ENCODE measurements at places on chromosomes 13 and 19.

DNA sequence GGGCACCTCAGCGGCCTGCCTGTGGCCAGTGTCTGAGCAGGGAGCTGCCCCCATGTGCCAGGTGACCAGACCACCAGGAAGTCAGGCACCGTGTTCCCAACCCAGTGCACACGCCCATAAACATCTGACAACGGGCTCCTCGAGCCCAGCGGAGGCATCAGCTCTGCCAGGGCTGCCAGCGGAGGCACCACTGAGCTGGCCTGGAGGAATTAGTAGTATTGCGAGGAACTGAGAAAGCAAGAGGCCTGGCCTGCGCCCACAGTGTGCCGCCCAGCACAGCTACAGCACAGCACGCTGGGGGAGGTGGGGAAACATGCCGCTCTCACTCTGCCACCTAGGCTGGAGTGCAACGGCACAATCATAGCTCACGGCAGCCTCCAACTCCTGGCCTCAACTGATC, 44.6 kb downstream of the ANKRD27 start:
- no peak for DNase-seq
- no peak overlapping the region for H3K27ac ChIP-seq
- no peak overlapping the region for H3K4me3 ChIP-seq
- H3K4me1 ChIP-seq = no peaks in the 10 kb centered on the region

DNA sequence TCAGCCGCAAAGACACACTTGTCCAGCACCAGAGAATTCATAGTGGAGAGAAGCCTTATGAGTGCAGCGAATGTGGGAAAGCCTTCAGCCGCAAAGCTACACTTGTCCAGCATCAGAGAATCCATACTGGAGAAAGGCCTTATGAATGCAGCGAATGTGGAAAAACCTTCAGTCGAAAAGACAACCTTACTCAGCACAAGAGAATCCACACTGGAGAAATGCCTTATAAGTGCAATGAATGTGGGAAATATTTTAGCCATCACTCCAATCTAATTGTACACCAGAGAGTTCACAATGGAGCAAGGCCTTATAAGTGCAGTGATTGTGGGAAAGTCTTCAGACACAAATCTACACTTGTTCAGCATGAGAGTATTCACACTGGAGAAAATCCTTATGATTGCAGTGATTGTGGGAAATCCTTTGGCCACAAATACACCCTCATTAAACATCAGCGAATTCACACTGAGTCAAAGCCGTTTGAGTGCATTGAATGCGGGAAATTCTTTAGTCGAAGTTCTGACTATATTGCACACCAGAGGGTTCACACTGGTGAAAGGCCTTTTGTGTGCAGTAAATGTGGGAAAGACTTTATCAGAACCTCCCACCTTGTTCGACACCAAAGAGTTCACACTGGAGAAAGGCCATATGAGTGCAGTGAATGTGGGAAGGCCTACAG, 6.8 kb downstream of the ZNF134 start:
- H3K4me3 ChIP-seq = no peak overlapping the region
- H3K36me3 ChIP-seq = peaks cover 84% of the 10 kb centered on the region
- H3K27ac ChIP-seq = no peak overlapping the region
- no peak for DNase-seq
- no peaks in the 10 kb centered on the region for H3K4me1 ChIP-seq

- H3K36me3 ChIP-seq = no peaks in the 10 kb centered on the region
- no peaks in the 10 kb centered on the region for H3K4me1 ChIP-seq
- DNase-seq = no peak
- peaks cover 3% of the 10 kb centered on the region for H3K27me3 ChIP-seq
These were observed 80.8 kb upstream of the ZNF507 start for GRCh38 chr19:32264568-32264967.

GRCh38 chr19:2604747-2605329, 97.7 kb downstream of the GNG7 start:
- no peak for DNase-seq
- no peak overlapping the region for H3K27ac ChIP-seq
- H3K4me1 ChIP-seq = peaks cover 19% of the 10 kb centered on the region
- no peak overlapping the region for H3K4me3 ChIP-seq
- H3K36me3 ChIP-seq = peaks cover 2% of the 10 kb centered on the region

DNA sequence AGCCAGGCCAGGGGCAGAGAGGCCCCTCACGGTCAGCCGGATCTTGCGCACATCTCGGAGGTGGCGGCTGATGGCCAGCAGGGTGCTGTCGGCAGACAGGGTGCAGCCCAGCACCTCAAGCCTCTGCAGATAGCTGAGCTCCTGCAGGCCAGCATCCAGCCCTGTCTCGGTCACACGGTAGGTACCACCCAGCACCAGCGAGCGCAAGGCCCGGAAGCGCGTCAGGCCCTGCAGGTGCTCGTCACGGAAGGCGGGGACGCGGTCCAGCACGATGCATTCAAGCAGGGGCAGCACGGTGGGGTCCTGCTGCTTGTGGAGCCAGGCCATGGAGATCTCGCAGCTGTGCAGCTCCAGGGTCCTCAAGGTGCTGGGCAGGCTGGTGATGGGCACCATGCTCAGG, 7.7 kb downstream of the FBXL12 start:
- H3K27me3 ChIP-seq = no peaks in the 10 kb centered on the region
- no peak for DNase-seq
- peaks cover 3% of the 10 kb centered on the region for H3K4me1 ChIP-seq
- peaks cover 37% of the 10 kb centered on the region for H3K36me3 ChIP-seq
- no peak overlapping the region for H3K4me3 ChIP-seq

GRCh38 chr19:29247471-29247870, 34.5 kb upstream of the UQCRFS1 start:
- peaks cover 8% of the 10 kb centered on the region for H3K27me3 ChIP-seq
- H3K27ac ChIP-seq = no peak overlapping the region
- no peak overlapping the region for H3K4me3 ChIP-seq
- no peak for DNase-seq

DNA sequence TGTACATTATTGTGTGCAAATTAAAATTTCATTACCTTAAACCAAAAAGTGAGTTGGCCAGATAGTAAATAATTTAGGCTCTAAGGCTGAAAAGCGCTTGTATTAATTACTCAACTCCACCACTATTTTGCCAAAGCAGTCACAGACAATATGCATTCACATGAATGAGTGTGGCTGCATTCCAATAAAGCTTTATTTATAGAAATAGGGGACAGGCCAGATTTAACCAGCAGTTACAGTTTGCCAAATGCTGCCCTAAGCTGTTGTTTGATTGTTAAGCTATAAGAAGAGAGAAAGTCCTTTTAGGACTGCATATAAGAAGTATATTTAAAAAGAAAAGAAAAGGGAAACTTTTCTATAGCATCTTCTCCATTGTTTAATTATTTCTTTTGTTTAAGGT, 342.6 kb downstream of the ITGBL1 start:
- DNase-seq = no peak
- H3K36me3 ChIP-seq = no peaks in the 10 kb centered on the region
- no peaks in the 10 kb centered on the region for H3K4me1 ChIP-seq
- H3K27me3 ChIP-seq = no peaks in the 10 kb centered on the region
- no peak overlapping the region for H3K27ac ChIP-seq

- no peaks in the 10 kb centered on the region for H3K27me3 ChIP-seq
- peaks cover 52% of the 10 kb centered on the region for H3K36me3 ChIP-seq
- DNase-seq = no peak
- peak overlapping the region; percentile 83 for H3K4me3 ChIP-seq
- peak overlapping the region; percentile 90 for H3K27ac ChIP-seq
These were observed 2.0 kb downstream of the UHRF1 start for GRCh38 chr19:4911314-4911713.

DNA sequence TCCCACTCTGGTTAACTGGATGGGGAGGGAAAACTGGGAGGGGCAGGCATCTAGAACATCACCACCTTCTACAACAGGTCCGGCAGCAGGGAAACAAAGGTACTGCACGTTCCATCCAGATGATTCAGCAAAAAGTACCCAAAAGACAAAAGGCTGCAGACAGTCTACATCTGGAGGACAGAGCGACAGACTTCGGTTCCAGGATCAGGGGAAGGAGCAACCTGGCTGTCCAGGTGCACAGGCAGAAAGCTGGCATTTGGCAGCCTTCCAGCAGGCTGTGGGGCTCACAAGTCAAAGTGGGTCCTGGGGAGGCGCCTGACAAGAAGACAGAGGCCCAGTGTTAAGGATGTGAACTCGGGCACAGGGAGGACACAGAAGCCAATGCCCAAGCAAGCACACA, 202.9 kb downstream of the SUCLA2 start:
- H3K27ac ChIP-seq = no peak overlapping the region
- H3K36me3 ChIP-seq = no peaks in the 10 kb centered on the region
- no peaks in the 10 kb centered on the region for H3K27me3 ChIP-seq
- no peak overlapping the region for H3K4me3 ChIP-seq
- H3K4me1 ChIP-seq = no peaks in the 10 kb centered on the region

GRCh38 chr13:95153647-95154412, 147.4 kb downstream of the ABCC4 start:
- H3K36me3 ChIP-seq = no peaks in the 10 kb centered on the region
- H3K27ac ChIP-seq = no peak overlapping the region
- no peaks in the 10 kb centered on the region for H3K27me3 ChIP-seq

DNA sequence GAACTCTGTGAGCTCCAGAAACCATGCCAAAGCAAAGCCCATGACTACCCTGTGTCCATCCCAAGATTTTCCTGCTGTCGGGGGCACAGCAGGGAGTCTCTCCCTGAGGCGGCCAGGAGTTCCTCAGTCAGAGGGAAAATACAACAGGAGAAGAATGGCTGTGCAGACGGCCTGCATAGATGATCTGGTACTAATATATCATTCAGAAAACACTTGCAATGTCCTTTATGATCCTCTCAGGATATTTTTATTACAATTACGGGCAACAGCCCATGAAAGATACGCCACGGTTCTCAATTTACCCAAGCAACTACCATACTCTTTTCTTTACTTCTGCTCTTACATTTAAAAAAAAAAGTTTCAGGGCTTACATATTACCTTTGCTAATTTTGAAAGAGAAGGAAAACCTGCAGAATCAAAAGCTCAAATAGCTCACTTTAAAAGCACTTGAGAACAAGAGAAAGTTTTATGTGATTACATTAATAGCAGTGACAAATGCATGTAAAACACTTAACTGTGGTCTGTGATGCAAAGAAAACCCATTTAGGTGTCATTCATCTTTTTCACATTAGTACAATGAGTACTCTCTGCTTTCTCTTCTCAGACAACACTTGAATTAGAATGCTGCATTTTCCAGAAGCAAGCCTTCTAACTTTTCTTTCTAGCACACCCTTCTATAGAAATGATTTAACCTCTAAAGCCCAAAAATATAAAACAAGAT, 460.8 kb downstream of the KLF5 start:
- H3K27ac ChIP-seq = no peak overlapping the region
- no peak overlapping the region for H3K4me3 ChIP-seq
- peaks cover 15% of the 10 kb centered on the region for H3K4me1 ChIP-seq
- no peaks in the 10 kb centered on the region for H3K36me3 ChIP-seq
- no peaks in the 10 kb centered on the region for H3K27me3 ChIP-seq

DNA sequence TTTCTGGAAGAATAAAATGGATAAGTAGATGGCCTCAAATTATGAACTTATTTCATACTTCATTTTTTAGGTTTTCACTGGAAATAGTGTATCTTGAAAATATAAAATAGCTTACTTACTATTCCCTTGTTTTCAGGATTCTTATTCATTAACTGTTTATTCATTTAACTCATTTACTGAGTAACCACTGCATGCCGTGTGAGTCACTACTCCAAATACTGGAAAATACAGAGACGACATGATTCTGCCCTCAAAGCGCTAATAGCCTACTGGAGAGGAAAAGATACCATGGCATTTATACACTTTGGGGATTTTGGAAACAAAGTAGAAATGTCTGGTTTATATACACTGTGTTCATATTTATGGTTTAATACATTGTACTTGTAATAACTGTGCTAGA, 270.9 kb downstream of the DACH1 start:
- no peaks in the 10 kb centered on the region for H3K27me3 ChIP-seq
- H3K4me1 ChIP-seq = no peaks in the 10 kb centered on the region
- H3K4me3 ChIP-seq = no peak overlapping the region
- H3K36me3 ChIP-seq = no peaks in the 10 kb centered on the region
- DNase-seq = no peak

DNA sequence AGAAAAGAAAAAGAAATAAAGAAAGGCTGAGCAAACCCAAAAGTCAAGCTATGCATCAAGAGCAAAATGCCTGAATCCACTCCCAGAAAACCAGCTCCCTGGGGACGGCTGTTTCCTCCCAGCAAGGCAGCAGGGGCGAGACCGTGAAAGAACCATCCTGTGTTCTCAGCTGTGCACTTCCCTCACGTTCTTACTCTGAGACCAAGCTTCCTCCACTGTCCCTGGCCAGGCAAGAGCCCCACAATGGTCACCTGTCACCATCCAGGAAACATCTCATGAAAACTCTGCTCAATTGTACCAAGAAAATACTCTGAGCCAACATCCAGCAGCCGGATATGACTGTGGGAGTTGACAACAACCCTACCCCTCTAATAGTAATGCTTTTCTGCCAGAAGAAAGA, 22.9 kb downstream of the RAB20 start:
- H3K4me3 ChIP-seq = no peak overlapping the region
- no peak overlapping the region for H3K27ac ChIP-seq
- no peaks in the 10 kb centered on the region for H3K36me3 ChIP-seq
- no peaks in the 10 kb centered on the region for H3K27me3 ChIP-seq
- DNase-seq = no peak

DNA sequence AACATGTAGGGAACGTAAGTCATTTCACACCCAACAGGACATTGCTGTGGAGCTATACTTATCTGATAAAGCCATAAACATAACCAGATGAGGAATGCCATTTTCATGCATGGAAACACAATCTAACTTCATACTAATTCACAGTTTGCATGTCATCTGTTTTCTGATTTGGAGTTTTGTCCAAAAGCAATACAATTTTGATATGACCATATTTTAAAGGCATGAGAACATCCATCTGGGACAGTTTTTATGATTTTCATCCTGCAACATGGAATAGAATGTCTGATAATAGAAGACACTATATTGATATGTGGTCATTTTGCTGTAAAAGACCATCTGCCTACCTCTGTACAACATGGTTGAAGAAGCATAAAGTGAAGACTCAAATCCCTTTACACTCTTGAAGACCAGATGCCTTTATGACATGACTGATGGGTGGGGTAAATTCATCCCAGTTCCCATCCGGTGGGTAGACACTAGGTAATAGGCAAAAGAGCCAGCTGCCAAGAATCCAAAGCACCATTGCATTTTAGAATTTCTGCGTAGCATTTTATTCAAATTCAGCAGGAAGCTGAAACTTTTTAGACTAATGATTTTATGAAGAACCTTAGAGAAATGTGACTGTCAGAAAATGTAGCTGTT, 309.8 kb downstream of the LMO7 start:
- no peak overlapping the region for H3K4me3 ChIP-seq
- H3K36me3 ChIP-seq = no peaks in the 10 kb centered on the region
- peaks cover 2% of the 10 kb centered on the region for H3K27me3 ChIP-seq
- no peak for DNase-seq

GRCh38 chr13:44142540-44142867, 231.1 kb upstream of the SERP2 start:
- peaks cover 19% of the 10 kb centered on the region for H3K4me1 ChIP-seq
- DNase-seq = no peak
- peak overlapping the region; percentile 82 for H3K4me3 ChIP-seq
- H3K27me3 ChIP-seq = peaks cover 25% of the 10 kb centered on the region

- no peaks in the 10 kb centered on the region for H3K4me1 ChIP-seq
- no peaks in the 10 kb centered on the region for H3K27me3 ChIP-seq
- no peak for DNase-seq
These were observed 261.0 kb downstream of the GPC5 start for GRCh38 chr13:91659256-91660075.

- H3K27ac ChIP-seq = no peak overlapping the region
- DNase-seq = no peak
- H3K36me3 ChIP-seq = no peaks in the 10 kb centered on the region
- peaks cover 10% of the 10 kb centered on the region for H3K27me3 ChIP-seq
These were observed 1.5 kb upstream of the ADAMTSL5 start for GRCh38 chr19:1514295-1514661.

Data from activated CD4-positive, alpha-beta memory T cell treated with anti-CD3 and anti-CD28 coated beads, Interleukin-2, amount 10 ng/mL, durations not matched to agents 7 days and 5 days (primary cell).